ENCODE measurements at places on chromosomes 7 and 10.

GRCh38 chr10:52864201-52865106 lies 91.9 kb upstream of the MBL2 start:
- DNase-seq = no peak

- DNase-seq = no peak
Observed at GRCh38 chr10:33684211-33684611, 349.7 kb upstream of the NRP1 start.

GRCh38 chr7:18889436-18889835 lies 228.0 kb downstream of the TWIST1 start:
- DNase-seq = no peak

GRCh38 chr10:18306031-18306430 lies 165.8 kb downstream of the CACNB2 start:
- no peak for DNase-seq

GRCh38 chr7:130988443-130988842 lies 254.4 kb upstream of the KLF14 start:
- DNase-seq = peak; percentile 35
